ENCODE measurements at places on chromosomes 3 and 15. TPM values are rescaled to one million over a fixed set of nuclear protein-coding genes. Genes with fewer than 3 reads are reported as not detected.

DNA sequence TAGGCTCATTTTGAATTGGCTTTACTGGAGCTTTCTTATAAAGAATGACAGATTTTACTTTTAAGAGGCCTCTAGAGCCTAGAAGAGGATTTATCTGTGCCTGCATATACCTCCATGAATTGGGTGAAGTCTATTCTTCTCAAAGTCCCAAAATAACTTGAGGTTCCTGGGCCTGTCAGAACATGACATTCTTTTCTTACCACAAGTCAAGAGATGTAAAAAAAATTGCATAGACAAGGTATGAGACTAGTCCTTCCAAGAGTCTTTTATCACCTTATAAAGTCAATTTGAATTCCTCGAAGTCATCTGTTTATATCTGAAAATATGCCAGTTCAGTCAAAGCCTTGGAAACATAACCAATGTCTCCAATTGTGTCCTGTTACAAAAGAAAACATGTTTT lies 17.2 kb upstream of the CD200 start:
- no peak overlapping the region for H3K4me3 ChIP-seq
- no peaks in the 10 kb centered on the region for H3K4me1 ChIP-seq
- H3K27ac ChIP-seq, result no peak overlapping the region
- no peaks in the 10 kb centered on the region for H3K36me3 ChIP-seq
- H3K27me3 ChIP-seq, result no peaks in the 10 kb centered on the region

DNA sequence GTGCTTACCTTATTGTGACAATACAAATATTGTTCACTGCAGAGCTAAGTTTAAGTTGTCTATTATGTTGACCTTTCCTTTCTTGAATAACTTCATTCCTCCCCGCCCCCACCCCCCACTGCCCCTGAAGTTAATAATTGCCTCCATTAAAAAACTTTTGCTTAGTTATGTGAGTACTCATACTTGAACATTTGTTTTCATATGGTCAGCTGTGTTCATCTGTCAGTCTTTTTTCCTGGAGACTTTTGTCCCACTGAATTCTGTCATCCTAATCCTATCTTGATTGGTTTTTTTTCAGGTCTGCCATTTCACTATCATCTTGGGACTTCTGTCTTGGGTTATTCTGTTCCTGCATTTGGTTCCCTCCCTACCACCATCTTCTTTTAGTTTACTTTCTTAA lies 8.5 kb downstream of the SLC25A36 start:
- DNase-seq, result no peak
- H3K27me3 ChIP-seq, result no peaks in the 10 kb centered on the region
- H3K4me3 ChIP-seq, result no peak overlapping the region
- H3K4me1 ChIP-seq, result peaks cover 94% of the 10 kb centered on the region
- no peaks in the 10 kb centered on the region for H3K36me3 ChIP-seq

DNA sequence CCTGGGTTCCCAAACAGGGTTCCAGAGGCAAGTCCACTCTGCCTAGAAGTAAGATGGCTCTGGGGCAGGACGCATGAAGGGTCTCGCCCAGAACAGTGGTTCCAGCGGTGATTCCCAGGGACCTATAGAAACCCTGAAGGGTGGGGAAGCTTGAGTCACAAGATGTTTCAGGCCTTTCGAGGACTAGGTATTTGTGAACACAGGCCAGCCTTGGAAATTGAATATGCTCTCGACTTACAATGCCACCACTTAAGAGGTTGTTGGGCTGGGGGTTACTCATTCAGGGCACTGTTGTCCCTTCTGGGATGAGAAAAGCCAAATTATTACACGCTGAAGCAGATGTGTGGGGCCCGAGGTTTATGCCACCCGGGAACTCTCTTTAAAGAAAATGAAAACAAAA lies 152.0 kb downstream of the TJP1 start:
- no peak for DNase-seq
- no peak overlapping the region for H3K4me3 ChIP-seq
- H3K36me3 ChIP-seq, result no peaks in the 10 kb centered on the region
- no peaks in the 10 kb centered on the region for H3K27me3 ChIP-seq
- peaks cover 44% of the 10 kb centered on the region for H3K4me1 ChIP-seq

- DNase-seq, result peak; percentile 96
- peaks cover 48% of the 10 kb centered on the region for H3K4me1 ChIP-seq
- H3K27me3 ChIP-seq, result no peaks in the 10 kb centered on the region
Observed at GRCh38 chr3:113746548-113747282, at the start of gene ATP6V1A. ATP6V1A (plus strand) TSS chr3:113747035; CDS start chr3:113778754, 31,719 bp downstream.

- no peaks in the 10 kb centered on the region for H3K36me3 ChIP-seq
- H3K27me3 ChIP-seq, result no peaks in the 10 kb centered on the region
- H3K4me3 ChIP-seq, result no peak overlapping the region
Observed at GRCh38 chr3:5531741-5532290, 344.3 kb downstream of the EDEM1 start.

DNA sequence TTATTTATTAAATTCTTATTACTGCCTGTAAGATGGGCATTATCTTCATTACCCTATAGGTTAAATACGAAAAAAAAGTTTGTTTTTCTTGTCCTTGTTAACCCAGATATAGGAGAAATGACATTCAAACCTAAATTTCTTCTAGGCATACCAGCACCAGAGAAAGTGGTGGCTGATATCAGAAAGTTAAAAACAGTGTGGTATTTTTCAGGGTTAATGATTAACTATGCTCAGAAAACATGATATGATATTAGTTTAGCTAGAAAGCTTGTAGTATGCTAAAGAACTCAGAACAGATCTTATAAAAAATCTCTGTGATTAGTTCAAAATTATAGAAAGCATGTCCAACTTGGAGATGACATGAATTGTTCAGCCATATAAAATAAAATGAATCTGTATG lies 630.5 kb upstream of the EPHA6 start:
- H3K4me1 ChIP-seq, result peaks cover 3% of the 10 kb centered on the region
- H3K27ac ChIP-seq, result no peak overlapping the region
- DNase-seq, result no peak
- H3K4me3 ChIP-seq, result no peak overlapping the region
- H3K27me3 ChIP-seq, result no peaks in the 10 kb centered on the region

GRCh38 chr3:116280130-116280740 lies 165.1 kb downstream of the LSAMP start:
- H3K27me3 ChIP-seq, result no peaks in the 10 kb centered on the region
- H3K4me1 ChIP-seq, result no peaks in the 10 kb centered on the region
- no peak overlapping the region for H3K4me3 ChIP-seq
- H3K27ac ChIP-seq, result no peak overlapping the region

DNA sequence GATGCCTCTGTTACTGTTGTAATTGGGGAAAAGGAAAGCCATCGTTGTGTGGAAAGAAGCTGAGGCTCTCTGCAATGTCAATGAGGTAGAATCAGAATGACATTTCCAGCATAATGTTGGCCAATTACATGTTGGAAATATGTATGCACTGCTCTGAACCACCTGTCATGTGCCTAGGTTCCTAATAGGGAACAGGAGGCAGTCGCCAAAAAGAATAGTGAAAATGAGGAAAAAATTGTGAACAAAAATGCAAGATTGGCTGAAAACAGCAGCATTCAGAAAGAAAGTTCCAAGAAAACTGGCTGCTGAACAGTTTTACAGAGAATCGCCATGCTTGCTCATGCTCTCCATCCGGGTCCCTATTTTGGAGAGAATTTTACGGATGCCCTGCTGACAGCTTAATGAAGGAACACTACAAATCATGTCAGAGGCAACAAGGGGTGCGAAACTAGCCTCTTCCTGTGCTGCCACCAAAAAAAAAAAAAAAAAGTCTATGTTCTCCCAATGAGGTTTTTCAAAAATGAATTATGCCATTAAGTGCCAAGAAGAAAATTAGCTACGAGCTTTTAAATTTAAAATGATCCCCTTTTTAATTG lies 305.9 kb upstream of the ARRDC4 start:
- peaks cover 8% of the 10 kb centered on the region for H3K4me1 ChIP-seq
- H3K27me3 ChIP-seq, result no peaks in the 10 kb centered on the region
- H3K27ac ChIP-seq, result no peak overlapping the region
- H3K36me3 ChIP-seq, result no peaks in the 10 kb centered on the region

DNA sequence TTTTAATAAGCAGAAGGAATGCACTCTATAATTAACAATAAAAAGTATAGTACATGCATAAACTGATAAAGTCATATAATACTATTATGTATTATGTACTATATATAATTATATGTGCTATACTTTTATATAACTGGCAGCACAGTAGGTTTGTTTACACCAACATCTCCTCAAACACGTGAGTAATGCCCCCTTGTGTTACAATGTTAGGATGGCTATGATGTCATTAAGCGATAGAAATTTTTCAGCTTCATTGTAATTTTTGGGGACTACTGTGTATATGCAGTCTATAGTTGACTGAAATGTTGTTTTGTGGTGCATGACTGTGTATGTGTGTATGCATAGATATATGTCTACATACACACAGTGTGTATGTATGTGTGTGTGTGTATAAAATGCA lies 100.6 kb downstream of the SLMAP start:
- H3K27ac ChIP-seq, result no peak overlapping the region
- no peaks in the 10 kb centered on the region for H3K27me3 ChIP-seq
- no peaks in the 10 kb centered on the region for H3K36me3 ChIP-seq
- no peaks in the 10 kb centered on the region for H3K4me1 ChIP-seq

GOLGA8G gene
- not detected for total RNA-seq

POC1A gene
- 3.3 TPM for total RNA-seq

IMPG2 gene
- 0.26 TPM for total RNA-seq

KLF15 gene
- total RNA-seq, result 37.4 TPM

RPL32 gene
- 396 TPM for total RNA-seq

Data from body of pancreas (tissue), 4 donors.